ENCODE measurements at places on chromosomes 3 and 15. TPM values are rescaled to one million over a fixed set of nuclear protein-coding genes. Genes with fewer than 3 reads are reported as not detected.

DNA sequence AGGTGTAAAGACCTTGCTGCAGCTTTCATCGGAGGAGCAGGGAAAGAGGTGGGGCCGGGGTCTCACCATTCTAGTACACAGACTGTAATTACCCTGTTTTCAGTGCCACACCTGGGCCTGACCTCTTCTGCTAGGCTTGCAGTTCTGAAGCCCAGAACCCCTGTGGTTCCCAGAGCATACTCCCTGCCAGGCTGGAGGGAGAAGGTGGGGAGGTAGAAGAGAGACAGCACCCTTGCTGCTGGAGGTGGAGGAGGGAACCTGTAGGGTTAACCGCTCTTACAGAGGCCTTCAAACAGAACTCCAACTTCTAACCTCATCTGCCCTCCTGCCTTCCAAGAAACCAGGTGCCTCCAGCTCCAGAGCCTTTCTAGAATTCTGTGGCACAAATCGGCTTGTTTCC is 27.0 kb downstream of the PCOLCE2 start:
- peaks cover 7% of the 10 kb centered on the region for H3K27me3 ChIP-seq
- H3K27ac ChIP-seq, result no peak overlapping the region
- H3K4me3 ChIP-seq, result no peak overlapping the region
- no peaks in the 10 kb centered on the region for H3K36me3 ChIP-seq

DNA sequence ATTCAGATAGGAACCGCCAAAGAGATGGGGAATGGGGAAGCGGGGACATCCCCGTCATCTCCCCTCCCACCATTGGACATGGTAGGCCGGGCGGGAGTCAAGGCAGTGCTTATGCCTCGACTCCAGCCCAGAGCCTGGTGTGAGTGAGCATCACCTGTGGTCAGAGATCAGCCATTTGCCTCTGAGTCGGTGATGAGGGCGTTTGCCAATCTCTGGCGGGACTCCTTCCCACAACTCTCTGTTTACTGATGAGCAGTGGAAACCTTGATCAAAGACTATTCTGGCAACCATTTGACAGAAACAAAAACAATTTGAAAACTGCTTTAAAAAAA is 63.9 kb upstream of the HES1 start:
- H3K36me3 ChIP-seq, result peaks cover 8% of the 10 kb centered on the region
- H3K4me3 ChIP-seq, result no peak overlapping the region
- no peak overlapping the region for H3K27ac ChIP-seq
- no peak for DNase-seq
- peaks cover 34% of the 10 kb centered on the region for H3K27me3 ChIP-seq
- peaks cover 25% of the 10 kb centered on the region for H3K4me1 ChIP-seq

GRCh38 chr3:188411750-188412149 is 257.8 kb downstream of the LPP start:
- H3K27ac ChIP-seq, result no peak overlapping the region
- no peak overlapping the region for H3K4me3 ChIP-seq
- no peaks in the 10 kb centered on the region for H3K27me3 ChIP-seq

GRCh38 chr3:57065588-57065987 is 5.1 kb downstream of the SPATA12 start:
- H3K27ac ChIP-seq, result no peak overlapping the region
- H3K36me3 ChIP-seq, result no peaks in the 10 kb centered on the region
- H3K4me1 ChIP-seq, result peaks cover 21% of the 10 kb centered on the region
- H3K4me3 ChIP-seq, result no peak overlapping the region
- no peak for DNase-seq

DNA sequence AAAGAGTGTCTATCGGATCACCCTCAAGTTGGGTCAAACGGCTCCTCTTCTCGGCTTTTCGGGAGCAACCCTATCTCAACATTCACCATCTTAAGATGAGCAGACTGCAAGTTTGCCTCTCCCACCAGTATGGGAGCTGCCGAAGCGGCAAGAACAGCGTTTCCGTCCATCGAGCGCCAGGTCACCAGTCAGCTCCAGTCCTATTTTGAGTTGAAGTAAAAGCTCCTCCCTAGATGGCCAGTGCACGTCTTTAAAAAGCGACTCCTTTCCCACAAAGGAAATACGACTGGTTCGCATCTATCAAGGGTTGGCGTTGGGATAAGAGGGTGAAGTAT is 369 bp upstream of the U2SURP start:
- no peaks in the 10 kb centered on the region for H3K27me3 ChIP-seq
- peaks cover 40% of the 10 kb centered on the region for H3K4me1 ChIP-seq
- no peak for DNase-seq
- no peaks in the 10 kb centered on the region for H3K36me3 ChIP-seq
- peak overlapping the region; percentile 99 for H3K27ac ChIP-seq
- peak overlapping the region; percentile 96 for H3K4me3 ChIP-seq

DNA sequence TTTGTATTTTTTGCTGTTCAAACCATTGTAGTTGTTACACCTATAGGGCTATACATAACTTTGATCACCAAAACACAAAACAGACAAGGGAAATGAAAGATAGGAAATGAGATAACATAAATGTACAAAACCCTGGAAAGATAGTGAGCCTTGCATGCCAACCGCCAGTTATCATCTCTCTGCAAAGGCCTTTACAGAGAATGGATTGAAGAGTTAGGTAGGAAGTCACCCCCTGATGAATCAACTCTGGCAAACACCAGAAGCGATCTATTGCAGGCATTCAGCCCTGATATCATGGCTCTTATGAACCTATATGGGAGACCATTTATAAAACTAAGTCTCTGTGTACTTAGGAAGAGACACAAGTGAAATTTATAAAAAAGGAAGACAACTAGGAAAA is 588.0 kb downstream of the TUSC7 start:
- DNase-seq, result no peak
- no peak overlapping the region for H3K27ac ChIP-seq
- H3K27me3 ChIP-seq, result peaks cover 9% of the 10 kb centered on the region
- H3K4me1 ChIP-seq, result peaks cover 4% of the 10 kb centered on the region

TYRO3 gene
- total RNA-seq, result 11.8 TPM

DNA sequence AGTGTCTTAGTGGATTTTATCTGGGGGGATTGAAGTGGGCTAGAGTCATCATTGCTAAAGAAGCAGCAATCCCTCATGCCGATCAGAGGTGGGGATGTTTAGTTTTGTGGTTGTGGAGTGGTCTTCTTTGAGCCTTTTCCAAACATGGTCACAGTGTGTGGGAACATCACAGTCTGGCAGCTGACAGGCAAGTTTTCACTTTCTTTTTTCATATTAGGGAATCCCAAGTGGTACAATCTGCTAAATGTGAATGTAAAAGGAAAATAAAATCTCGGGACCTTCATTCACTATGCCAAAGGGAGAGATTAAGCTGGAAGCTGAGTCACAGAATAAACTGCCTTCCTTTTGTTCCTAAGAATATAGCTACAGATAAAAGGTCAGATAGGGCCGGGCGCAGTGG is 10.4 kb upstream of the CX3CR1 start:
- no peak overlapping the region for H3K27ac ChIP-seq
- peaks cover 12% of the 10 kb centered on the region for H3K4me1 ChIP-seq
- H3K27me3 ChIP-seq, result no peaks in the 10 kb centered on the region

- no peak overlapping the region for H3K4me3 ChIP-seq
- H3K27me3 ChIP-seq, result no peaks in the 10 kb centered on the region
- peaks cover 4% of the 10 kb centered on the region for H3K36me3 ChIP-seq
- no peak for DNase-seq
- H3K4me1 ChIP-seq, result peaks cover 7% of the 10 kb centered on the region
Observed at GRCh38 chr3:49699281-49699979, 10.1 kb downstream of the RNF123 start.

CEMIP gene
- 146 TPM for total RNA-seq

GOLGA8G gene
- not detected for total RNA-seq

SLC24A5 gene
- not detected for total RNA-seq

GRCh38 chr3:65706776-65707568 is 331.7 kb downstream of the MAGI1 start:
- no peak overlapping the region for H3K4me3 ChIP-seq
- DNase-seq, result no peak
- no peak overlapping the region for H3K27ac ChIP-seq
- H3K27me3 ChIP-seq, result no peaks in the 10 kb centered on the region

GRCh38 chr3:133038731-133039375 is 662 bp downstream of the TMEM108 start:
- peak overlapping the region; percentile 66 for H3K4me3 ChIP-seq
- no peak overlapping the region for H3K27ac ChIP-seq
- DNase-seq, result no peak
- peaks cover 23% of the 10 kb centered on the region for H3K4me1 ChIP-seq
- H3K27me3 ChIP-seq, result peaks cover 44% of the 10 kb centered on the region

DNA sequence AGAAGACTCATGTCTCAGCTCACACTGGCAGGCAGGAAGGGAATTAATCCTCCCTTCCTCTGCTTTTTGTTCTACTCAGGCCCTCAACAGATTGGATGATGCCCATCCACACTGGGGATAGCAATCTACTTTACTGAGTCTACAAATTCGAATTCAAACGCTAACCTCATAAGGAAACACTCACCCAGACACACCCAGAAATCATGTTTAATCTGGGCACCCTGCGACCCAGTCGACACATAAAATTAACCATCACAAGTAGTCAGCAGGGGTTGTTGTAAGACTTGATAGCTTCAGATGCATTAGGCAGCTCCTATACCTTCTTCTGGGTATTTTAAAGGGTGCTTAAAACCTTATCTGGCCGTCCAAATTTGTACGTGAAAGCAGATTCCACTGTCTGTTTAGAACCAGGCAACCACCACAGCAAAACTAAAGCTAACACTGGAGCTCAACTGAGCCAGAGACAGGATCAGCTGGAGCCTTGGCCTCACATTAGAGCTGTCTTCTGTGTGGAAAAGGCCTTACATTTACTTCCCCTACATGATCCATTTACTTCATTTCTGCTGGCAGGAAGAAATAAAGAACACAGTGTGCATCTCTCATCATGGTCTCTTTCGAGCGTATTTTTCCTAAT is 407.3 kb upstream of the PPP2R3A start:
- H3K27me3 ChIP-seq, result no peaks in the 10 kb centered on the region
- H3K4me1 ChIP-seq, result no peaks in the 10 kb centered on the region
- H3K4me3 ChIP-seq, result no peak overlapping the region
- DNase-seq, result no peak

DNA sequence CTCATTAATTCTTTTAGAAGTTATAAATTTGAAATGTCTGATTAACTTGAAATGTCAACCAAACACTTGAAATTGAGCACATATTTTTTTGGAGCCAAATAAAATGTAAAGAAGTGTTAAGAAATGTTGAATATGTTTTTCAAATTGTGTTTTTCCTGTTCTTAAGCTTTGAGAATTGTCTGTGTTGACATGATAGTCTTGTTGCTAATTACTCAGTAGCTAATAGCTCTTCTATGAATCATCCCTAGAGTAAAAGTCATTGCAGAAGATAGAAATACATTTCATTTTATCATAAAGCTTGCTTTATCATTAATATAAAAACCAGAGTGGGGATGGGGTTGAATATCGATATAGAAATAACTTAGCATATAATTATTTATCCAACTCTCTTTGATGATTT is 41.9 kb upstream of the ABHD10 start:
- peaks cover 51% of the 10 kb centered on the region for H3K4me1 ChIP-seq
- peak overlapping the region; percentile 19 for H3K4me3 ChIP-seq
- peaks cover 39% of the 10 kb centered on the region for H3K36me3 ChIP-seq
- no peaks in the 10 kb centered on the region for H3K27me3 ChIP-seq
- DNase-seq, result no peak

DNA sequence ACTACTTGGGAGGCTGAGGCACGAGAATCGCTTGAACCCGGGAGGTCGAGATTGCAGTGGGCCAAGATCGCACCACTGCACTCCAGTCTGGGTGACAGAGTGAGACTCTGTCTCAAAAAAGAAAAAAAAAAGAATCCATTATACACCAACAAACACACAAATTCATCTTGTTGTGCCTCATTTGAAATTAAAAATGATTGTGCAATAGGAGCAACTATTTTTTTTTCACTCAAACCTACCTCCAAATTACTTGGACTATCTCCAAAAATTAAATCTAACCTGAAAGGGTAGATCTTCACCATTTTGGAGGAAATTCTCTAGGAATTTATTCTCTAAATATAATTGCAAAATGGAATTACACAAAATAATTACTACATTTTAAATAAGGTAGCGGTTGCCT is 4.6 kb downstream of the ZBBX start:
- H3K27ac ChIP-seq, result no peak overlapping the region
- DNase-seq, result no peak
- peaks cover 7% of the 10 kb centered on the region for H3K4me1 ChIP-seq
- no peak overlapping the region for H3K4me3 ChIP-seq
- peaks cover 33% of the 10 kb centered on the region for H3K27me3 ChIP-seq

DNA sequence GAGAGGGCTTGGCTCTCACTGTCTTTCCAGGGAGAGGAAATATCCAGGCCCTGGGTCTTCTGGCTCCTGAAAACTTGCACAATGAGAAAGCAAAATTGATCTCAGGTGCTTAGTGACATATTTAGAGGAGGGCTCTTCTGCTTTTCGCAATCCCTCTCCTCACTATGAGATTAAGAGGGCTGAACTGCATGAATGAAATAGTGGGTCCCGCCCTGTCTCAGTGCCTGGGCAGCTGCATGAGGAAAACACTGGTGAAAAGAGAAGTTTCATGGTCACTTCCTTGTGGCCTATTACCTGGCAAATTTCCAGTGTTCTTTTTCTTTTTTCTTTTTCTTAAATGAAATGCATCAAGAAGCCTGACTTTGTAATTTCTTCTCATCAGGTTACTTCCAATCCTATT is 73.5 kb downstream of the TRAK1 start:
- no peak for DNase-seq
- H3K27me3 ChIP-seq, result no peaks in the 10 kb centered on the region
- no peak overlapping the region for H3K27ac ChIP-seq
- no peak overlapping the region for H3K4me3 ChIP-seq

DNA sequence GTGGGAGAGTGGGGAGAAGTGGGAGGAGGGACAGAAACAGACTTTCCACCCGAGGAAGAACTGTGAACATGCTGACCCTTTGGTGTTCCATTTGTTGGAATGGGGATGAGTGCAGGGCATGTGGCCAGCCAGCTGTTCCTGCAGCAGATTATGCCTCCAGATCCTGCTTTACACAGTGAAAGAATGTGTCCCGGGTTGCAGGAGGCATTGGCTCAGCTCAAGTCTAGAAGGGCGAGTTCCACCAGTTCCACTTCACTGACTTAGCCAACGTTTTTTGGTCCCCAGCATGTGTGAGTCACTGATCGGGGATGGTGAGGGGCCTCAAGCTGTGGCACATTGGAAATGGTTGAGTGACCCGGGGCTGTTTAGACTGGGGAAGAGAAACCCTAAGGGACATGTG is 307.0 kb upstream of the ROPN1 start:
- peaks cover 27% of the 10 kb centered on the region for H3K4me1 ChIP-seq
- H3K27me3 ChIP-seq, result no peaks in the 10 kb centered on the region
- H3K36me3 ChIP-seq, result no peaks in the 10 kb centered on the region

GRCh38 chr3:119748991-119749390 is 32.9 kb upstream of the NR1I2 start:
- no peaks in the 10 kb centered on the region for H3K36me3 ChIP-seq
- peaks cover 11% of the 10 kb centered on the region for H3K4me1 ChIP-seq
- no peak for DNase-seq
- no peak overlapping the region for H3K4me3 ChIP-seq
- no peaks in the 10 kb centered on the region for H3K27me3 ChIP-seq
- H3K27ac ChIP-seq, result no peak overlapping the region

SLC51A gene
- not detected for total RNA-seq

DNA sequence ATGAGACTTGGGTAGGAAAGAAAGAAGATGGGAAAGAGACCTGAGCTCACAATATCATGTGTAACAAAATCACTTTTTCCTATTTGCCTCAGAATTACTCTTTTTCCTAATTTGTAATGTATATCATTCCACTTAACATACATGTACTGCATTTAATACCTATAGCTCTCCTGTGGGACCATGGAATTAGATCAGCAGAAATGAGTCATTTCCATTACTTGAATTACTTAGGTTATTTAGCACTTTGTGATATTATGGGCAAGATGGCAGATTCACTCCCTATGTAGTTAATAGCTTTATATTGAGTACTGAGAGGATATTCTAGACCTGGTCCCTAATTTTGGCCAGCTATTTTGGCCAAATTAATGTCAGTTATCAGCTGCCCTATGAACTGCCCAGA is 70.5 kb downstream of the ZNF609 start:
- no peaks in the 10 kb centered on the region for H3K27me3 ChIP-seq
- H3K27ac ChIP-seq, result no peak overlapping the region
- H3K4me3 ChIP-seq, result no peak overlapping the region
- peaks cover 2% of the 10 kb centered on the region for H3K36me3 ChIP-seq
- H3K4me1 ChIP-seq, result peaks cover 28% of the 10 kb centered on the region
- DNase-seq, result no peak

OR5K2 gene
- total RNA-seq, result not detected
